ENCODE measurements at places on chromosomes 4 and X. TPM values are rescaled to one million over a fixed set of nuclear protein-coding genes. Genes with fewer than 3 reads are reported as not detected.
A peak's percentile ranks its signal among the peaks of the same experiment; 100 is the strongest.

DNA sequence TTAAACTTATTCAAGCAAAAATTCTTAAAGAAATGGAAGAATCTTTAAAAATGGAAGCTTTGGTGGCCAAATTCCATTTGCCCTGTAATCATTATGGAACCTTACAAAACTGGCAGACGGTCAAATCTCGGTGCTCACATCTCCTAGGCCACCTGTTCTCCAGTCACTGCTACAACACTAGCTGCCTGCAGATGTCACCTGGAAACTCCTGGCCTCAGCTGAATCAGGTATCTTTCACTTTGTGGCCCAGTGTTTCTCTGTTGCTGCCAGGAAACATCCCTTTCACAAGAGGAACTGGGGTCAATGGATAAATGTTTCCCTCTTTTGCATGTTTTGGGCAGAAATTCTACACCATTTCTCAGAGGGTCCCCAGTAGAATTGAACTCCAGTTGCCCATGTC is 4.2 kb upstream of the CXCL3 start:
- no peak for DNase-seq

CFP gene
- total RNA-seq, result 4.4 TPM

- DNase-seq, result no peak
Measured at GRCh38 chr4:147862043-147862692, 130.3 kb downstream of the ARHGAP10 start.

MAB21L2 gene
- not detected for total RNA-seq

CLTRN gene
- total RNA-seq, result 0.69 TPM

DNA sequence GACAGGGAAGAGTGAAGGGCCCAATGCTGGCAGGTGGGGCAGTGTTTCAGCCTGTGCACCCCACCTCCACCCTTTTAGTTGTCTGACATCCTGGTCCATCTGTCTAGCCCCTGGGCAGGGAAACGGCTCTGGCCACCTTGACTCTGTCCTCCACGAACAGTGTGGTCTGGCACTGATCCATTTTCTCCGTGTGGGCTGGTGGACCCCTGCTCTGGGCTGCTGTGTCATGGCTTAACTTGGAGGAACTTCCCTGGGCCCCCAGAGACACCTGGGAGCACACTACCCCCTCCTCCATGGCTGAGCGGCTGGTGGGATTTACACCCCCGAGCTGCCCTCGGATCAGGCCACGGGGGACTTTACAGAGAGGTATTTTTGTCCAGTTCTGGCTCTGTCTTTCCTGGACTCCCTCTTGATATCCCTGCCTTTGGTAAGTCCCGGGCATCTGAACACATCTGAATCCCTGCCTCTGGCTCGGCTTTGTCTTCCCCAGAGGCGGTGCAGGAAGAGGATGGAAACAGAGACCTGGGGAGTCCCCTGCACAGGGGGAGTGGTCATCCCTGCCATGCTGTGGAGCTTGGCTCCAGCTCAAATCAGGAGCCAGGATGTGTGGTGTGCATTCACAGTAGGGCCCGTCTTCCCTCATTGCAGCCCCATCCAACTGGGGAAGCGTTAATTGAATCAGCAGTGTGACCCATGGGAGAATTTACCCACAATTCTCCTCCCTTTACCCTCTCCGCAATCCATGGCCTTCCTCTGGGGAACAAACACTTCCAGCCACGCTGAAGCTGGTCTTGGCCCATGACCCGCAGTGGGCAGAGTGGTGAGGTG is 6.3 kb upstream of the NKX1-1 start:
- DNase-seq, result no peak

GRCh38 chr4:110520886-110521285 is 44.9 kb downstream of the ENPEP start:
- DNase-seq, result no peak

GRCh38 chrX:150907474-150907873 is 9.0 kb upstream of the CD99L2 start:
- no peak for DNase-seq

AKAP14 gene
- total RNA-seq, result not detected

KDR gene
- total RNA-seq, result not detected

GRCh38 chr4:38454284-38454683 is 209.7 kb upstream of the KLF3 start:
- no peak for DNase-seq

- no peak for DNase-seq
Measured at GRCh38 chr4:163815776-163816175, 321.3 kb downstream of the TMA16 start.

PLXNA3 gene
- total RNA-seq, result 33.7 TPM

RASSF6 gene
- total RNA-seq, result not detected

- DNase-seq, result no peak
Measured at GRCh38 chr4:1516261-1516660, 110.0 kb upstream of the NKX1-1 start.

DNA sequence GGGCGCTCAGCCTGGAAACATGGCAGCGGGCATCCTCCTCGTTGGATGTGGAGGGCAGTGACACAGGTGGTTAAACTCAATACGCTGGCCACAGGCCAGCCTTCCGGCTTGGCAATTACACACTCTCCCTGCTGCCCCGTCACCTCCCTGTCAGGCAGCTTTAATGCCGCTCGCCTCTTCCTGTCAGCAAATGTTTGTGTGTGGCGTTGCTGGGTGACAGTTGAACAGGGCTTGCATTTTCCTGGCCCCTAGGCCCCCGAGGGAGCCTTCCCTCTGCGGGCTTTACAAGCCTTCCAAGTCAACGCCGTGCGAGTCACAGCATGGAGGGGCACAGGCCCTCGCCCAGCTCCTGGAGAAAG is 620.0 kb downstream of the BCOR start:
- peak; percentile 42 for DNase-seq

- no peak for DNase-seq
Measured at GRCh38 chrX:64097891-64098290, 107.6 kb downstream of the AMER1 start.

- peak; percentile 65 for DNase-seq
Measured at GRCh38 chr4:15649914-15650545, 5.1 kb downstream of the FBXL5 start.

Data from activated CD4-positive, alpha-beta memory T cell treated with anti-CD3 and anti-CD28 coated beads for 36 hours (primary cell).